Hematopoietic multipotent progenitor cell treated with erythropoietin and hydrocortisone succinate and interleukin-3 and kit ligand, for 4 days (in vitro differentiated cells): ENCODE measurements at places on chromosomes 13 and 19.

- no peak for DNase-seq
These were observed 245.6 kb downstream of the DACH1 start for GRCh38 chr13:71621174-71622124.

GRCh38 chr19:33902395-33902794 lies 105.7 kb downstream of the KCTD15 start:
- no peak for DNase-seq

GRCh38 chr13:39765801-39766463 lies 110.5 kb downstream of the COG6 start:
- DNase-seq = peak; percentile 59

DNA sequence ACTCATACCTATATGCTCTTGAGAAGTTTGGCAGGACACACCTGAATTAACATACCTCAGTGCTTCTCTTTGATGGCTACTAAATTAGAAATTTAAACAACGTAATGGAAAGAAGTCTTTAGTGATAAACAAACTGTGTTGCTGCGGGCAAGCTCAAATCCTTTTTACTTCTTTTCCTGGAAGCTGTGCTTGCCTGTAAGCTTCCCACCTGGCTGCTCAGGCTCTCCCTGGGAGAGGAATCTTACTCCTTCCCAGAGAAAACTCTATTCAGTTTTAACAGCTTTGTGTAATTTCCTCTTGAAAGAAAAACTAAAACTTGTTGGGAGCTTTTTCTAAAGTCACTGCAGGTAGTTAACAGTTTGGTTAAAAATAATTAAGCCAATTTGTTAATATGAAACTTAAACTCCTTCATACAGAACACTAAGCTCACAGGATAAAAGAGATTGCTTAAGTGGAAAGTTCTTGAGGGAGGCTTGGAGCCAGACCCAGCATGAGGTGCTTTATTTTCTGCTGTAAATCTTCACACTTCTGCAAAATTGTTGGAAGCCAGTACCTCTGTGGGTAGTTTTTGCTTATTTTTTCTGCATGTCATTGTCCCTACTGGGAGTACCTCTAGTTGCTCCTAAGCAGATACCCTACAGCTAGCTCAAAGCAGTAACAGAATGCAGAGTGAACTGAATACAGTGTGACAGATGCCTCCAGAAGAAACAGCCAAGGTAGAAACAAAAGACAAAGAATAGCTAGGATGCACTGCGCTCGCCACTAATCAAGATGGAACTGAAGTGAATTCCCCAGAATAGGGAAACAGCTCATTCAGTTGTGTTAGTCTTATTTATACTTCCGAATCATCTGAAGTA lies 1253.0 kb downstream of the PCDH17 start:
- no peak for DNase-seq
